ENCODE measurements at places on chromosomes 5 and 9.
A peak's percentile ranks its signal among the peaks of the same experiment; 100 is the strongest.

DNA sequence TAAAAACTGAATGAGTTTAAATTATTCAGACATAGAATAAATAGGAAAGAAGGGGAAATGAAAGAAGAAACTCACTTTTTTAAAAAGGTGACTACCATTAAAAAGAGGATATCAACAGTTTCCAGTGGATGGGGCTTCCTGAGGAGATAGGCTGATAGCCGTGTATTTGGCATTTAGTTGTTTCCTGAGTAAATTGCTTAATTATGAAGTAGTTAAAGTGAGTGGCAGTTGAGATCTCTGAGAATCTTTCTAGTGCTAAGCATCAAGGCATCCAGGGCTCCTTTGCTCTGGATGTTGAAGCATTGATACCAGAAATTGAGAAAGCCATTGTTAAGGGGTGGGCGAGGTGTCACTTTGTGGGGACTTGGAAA lies 2.7 kb downstream of the TNFAIP8 start:
- no peak for DNase-seq

DNA sequence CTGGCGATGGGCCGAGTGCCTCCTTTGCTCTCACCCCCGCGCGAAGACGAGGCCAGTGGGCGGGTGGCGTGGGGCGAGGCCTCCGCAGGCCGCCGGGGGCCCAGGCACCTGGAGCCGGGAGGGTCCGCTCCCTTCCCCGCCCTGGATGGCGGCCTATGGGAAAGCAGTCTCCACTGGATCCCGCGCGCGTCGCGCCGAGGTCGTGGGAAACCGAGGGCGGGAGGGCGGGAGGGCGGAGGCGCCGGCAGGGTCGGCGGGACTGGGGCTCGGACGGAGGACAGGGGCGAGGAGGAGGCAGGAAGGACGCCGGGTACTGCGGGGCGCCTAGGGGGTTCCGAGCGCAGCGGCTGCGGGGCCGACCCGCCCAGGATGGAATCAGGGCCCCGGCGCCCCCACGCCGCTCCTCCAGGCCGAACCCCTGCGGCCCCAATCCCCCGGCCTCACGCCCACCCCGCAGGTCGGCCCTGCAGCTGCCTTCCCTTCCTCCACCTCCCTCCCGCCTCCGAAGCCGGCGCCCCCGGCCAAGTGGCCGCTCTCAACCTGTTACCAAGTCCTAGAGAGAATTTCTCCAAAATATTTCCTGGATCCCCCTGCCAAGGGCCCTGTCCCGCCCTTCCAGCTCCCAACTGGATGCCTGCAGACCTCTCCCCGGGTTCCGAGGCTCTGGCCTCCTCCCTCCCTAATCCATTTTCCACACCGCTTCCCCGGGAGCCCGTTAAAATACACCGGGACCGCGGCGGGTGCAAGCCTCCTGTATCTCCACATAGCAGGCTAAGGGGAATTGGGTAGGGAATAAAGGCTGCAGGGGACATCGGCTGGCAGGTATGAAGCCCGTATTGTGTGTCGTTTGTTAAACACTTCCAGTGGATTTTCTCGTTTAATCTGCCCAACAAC lies 146.3 kb downstream of the ERCC6L2 start:
- DNase-seq: no peak

DNA sequence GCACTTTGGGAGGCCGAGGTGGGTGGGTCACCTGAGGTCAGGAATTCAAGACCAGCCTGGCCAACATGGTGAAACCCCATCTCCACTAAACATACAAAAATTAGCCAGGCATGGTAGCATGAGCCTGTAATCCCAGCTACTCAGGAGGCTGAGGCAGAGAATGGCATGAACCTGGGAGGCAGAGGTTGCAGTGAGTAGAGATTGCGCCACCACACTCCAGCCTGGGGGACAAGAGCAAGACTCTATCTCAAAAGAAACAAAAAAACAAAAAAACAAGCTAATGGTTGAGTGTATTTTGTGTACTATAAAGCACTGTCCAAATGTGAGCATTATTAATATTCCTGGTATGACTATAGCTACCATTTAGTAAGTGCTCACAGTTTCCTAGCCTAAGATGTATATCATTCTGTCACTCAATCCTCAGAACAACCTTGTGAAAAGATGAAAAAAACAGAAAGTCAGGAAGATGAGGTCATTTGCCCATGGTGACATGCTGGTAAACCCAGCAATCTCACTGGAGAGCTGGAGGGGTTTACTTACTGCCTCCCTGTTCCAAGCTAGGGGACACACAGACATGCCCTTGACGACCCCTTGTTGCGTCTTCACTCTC lies 27.7 kb downstream of the ARHGEF37 start:
- DNase-seq: no peak

DNA sequence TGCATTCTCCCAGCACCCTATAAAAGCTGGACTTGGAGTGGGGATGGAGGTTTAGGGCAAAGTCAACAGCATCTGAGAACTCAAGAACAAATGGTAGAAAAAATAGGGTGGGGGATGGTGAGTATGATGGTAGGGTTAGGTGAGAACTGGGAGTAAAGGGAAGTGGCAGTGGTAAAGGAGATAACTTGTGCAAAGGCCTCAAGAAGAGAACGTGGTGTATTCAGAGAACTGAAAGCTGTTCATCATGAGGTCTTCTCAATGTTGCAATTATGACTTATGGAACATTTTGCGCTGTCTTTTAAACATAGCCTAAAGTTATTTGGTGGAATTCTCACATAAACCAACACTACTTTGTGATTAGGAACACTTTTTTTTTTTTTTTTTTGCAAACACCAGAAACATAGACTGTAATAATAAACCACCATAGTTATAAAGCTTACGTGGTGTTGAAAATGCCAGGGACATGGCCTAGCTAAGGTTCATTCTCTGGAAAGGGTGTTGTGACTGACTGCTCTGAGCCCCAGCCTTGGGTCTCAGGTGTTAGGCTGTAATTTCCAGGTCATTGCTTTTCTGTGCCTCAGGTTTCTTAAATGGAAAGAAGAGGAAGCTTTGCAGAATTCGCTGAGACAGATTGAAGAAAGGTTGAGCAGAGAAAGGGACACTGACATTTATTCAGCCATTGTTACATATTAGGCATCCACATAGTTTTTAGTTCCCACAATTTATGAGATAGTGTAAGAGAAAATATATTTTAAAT lies 19.2 kb upstream of the TXNDC8 start:
- no peak for DNase-seq

GRCh38 chr5:40577718-40578117 lies 102.0 kb upstream of the PTGER4 start:
- no peak for DNase-seq

DNA sequence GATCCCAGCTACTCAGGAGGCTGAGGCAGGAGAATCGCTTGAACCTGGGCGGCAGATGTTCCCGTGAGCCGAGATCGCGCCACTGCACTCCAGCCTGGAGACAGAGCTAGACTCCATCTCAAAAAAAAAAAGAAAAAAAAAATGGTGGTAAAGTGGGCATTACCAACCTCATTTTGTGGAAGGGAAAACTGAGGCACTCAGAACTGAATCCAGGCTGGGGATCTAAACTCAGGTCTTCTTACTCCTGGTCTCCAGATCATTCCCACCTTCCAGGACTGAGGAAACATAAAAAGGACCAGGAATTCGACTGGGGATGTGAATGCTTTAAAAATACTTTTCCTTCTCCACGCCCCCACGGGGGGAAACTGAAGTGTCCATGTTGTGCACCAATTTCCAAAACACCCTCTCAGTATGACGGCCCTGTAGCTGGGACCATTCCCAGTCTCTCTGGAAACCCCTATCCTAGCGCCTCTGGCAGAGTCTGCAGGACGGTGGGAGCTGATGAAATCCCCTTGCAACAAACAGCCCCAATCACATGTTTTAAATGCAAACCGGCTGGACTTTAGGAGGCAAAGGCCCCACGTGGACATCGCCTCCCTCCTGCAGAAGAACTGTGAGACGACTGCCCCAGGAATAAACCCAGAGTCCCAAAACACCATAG lies 8.9 kb upstream of the AKNA start:
- DNase-seq: peak; percentile 90

- DNase-seq: no peak
Measured at GRCh38 chr9:131809941-131810344, 70.1 kb upstream of the RAPGEF1 start.

DNA sequence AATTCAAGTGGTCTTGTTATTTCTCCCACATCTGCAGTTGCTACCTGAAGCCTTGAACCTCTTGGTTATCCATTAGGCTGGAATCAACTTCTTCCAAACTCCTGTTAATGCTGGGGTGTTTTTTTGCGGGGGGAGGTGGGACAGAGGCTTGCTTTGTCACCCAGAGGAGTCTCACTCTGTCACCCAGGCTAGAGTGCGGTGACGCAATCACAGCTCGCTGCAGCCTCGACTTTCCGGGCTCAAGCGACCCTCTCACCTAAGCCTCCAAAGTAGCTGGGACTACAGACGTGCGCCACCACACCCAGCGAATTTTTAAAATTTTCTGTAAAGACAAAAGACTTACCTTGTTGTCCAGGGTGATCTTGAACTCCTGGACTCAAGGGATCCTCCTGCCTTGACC lies 4.4 kb downstream of the SCGB3A1 start:
- no peak for DNase-seq

- no peak for DNase-seq
Measured at GRCh38 chr9:91694081-91694870, 255.8 kb downstream of the ROR2 start.

DNA sequence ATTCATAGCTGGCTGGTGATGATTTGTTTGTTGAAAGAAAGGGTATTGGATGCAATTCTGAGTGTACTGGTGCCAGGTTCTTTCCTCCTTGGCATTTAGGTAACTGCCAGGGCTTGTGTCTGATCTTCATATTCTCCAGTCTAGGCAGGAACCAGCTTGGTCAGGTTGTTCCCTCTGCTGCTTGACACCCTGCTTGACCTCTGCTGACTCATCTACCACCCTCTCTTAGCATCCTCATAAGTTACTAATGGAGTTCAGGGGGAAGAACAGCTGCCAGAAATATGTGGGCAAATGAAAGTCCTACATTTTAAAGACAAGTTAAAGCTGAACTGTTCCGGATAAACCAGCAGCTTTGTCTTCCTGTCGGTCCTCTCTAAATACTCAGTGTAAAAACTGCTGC lies 116.1 kb upstream of the TNC start:
- DNase-seq: no peak

DNA sequence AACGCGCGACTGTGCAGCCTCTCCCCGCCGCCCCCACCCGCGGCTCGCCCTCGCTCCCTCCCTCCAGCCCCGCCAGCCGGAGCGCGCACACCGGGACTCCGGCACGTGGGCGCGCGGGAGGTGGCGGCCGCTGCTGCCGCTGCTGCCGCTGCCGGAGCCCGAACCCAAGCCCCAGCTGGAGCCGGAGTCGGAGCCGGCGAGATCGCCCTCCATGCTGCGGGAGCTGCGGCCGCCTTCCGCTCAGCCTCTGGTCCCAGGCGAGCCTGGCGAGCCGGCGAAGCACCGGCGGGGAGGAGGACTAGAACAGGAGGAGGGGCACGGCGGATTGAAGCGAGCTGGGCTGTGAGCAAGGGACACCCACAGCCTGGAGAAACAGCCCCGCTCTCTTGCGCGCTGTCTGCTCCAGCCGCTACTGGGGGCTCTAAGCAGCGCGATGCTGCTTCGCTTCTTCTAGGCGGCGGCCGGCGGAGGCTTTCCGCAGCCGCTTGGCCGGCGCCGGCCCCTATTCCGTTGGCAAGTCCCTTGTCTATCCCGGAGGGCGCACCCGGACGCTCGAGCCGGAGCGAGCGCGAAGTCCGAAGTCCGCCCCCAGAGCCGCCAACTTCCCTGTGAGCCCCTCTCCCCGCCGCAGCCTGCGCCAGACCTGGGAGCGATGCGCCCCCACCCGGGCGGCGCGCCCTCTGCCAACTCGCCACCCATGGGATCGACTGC lies 598.7 kb upstream of the SGCD start:
- peak; percentile 88 for DNase-seq

DNA sequence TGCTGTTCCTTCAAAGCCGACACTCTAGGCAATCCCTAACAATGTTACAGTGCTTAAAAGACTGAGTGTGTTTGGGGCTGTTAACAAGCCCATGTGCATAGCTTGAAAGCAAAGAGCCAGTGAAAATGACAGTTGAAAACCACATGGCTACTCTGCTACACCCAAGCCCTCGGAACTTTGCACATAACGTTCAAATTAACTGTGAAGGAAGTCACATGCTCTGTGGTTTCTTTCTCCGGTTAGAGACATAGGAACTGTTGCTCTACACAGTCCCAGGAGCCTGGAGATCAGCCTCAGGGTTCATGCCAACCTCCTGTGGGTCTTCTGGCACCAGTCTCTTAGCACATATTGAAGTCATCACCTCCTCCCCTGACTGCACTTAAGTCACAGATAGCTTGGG lies 51.1 kb downstream of the C9orf152 start:
- no peak for DNase-seq

GRCh38 chr5:157575381-157576020 lies at the start of gene ADAM19:
TSS of gene ADAM19 (minus strand) at chr5:157575775. CDS start at chr5:157575696, 79 bp downstream.
- DNase-seq: peak; percentile 88

- DNase-seq: no peak
Measured at GRCh38 chr5:87120518-87121303, 147.0 kb upstream of the RASA1 start.

- DNase-seq: no peak
Measured at GRCh38 chr5:131640043-131640856, 5.2 kb upstream of the RAPGEF6 start.

GRCh38 chr5:140827704-140828361 lies at the start of gene PCDHA6:
TSS of gene PCDHA6 (plus strand) at chr5:140827960. CDS start at chr5:140828092, 132 bp downstream.
- no peak for DNase-seq

DNA sequence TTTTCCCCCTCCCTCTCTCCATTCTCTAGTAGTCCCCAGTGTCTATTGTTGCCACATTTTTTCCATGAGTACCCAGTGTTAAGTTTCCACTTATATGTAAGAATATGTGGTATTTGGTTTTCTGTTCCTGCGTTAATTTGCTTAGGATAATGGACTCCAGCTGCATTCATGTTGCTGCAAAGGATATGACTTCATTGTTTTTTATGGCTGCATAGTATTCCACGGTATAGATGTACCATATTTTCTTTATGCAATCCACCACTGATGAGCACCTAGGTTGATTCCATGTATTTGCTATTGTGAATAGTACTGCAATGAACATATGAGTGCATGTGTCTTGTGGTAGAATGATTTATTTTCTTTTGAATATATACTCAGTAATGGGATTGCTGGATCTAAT lies 77.4 kb upstream of the MEGF10 start:
- no peak for DNase-seq

DNA sequence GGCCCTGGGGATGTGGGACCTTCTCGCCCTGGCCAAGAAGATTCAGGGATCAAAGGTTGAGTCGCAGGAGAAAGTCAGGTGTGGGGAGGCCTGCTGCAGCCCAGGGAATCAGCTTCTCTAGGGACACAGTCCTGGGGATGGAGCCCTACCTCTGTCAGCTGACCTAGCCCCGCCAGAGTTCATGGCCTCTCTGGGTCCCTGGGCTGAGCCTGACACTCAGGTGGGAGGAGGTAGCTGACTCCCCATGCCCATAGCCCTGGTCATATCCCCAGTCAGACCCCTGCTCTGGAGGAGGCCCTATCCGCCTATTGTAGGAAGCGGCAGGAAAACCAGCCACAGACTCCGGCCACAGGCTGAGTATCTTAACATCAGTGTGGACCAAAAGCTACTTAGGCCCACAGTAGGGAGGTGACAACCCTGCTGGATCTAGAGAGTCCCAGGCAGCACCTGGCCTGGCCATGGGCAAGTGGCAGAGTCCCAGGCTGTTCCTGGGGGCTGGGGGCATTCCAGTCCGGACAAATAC lies 15.0 kb upstream of the MRNIP start:
- DNase-seq: no peak

GRCh38 chr9:83432104-83432627 lies 106.0 kb downstream of the FRMD3 start:
- no peak for DNase-seq

GRCh38 chr9:105850852-105851500 lies 156.6 kb downstream of the TMEM38B start:
- DNase-seq: no peak

- DNase-seq: no peak
Measured at GRCh38 chr9:95447660-95448420, 68.9 kb downstream of the PTCH1 start.
